Esophagus squamous epithelium (tissue), 5 donors: ENCODE measurements at places on chromosomes 4 and X.

DNA sequence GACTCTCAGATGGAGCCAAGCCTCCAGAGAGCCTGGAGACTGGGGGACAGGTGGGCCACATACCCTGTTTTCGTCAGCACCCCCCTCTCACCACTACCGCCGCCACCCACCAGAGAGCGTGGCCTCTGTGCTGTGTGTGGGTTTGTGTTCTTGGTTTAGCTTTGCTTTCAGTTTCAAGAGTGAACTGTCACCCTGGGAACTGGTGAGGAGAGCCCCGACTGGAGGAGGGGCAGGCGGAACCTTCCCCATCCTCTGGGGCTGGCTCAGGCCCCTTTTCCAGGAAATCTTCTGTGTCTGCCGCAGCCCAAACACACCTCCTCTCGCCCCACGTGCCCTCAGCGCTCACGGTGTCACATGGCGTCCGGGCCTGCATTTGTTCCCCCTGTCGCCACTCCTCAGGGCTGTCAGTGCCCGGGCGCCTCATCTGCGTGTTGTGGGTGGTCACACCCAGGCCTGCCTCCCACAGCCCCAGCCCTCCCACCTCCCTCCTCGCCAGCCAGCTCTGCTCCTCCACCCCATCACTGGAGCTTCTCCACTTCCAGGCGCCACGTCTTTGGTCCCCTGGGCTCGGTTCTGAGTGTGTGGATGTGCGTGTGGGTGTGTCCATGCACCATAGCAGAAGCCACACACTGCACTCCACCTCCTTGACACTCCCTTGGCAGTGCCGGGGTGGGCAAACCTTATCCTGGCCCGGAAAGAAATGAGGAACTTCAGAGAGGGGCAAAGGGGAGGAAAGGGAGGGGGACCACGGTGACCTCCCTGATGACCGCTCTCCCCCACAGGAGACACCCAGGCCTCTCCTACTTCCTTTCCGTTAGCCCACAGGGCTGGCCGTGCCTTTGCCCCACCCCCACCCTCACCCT, 27.8 kb downstream of the ELF4 start:
- DNase-seq: no peak

- DNase-seq: no peak
Observed at GRCh38 chr4:185142564-185142911, 528 bp upstream of the SLC25A4 start.

- no peak for DNase-seq
Observed at GRCh38 chrX:56029188-56029587, 203.0 kb upstream of the KLF8 start.

DNA sequence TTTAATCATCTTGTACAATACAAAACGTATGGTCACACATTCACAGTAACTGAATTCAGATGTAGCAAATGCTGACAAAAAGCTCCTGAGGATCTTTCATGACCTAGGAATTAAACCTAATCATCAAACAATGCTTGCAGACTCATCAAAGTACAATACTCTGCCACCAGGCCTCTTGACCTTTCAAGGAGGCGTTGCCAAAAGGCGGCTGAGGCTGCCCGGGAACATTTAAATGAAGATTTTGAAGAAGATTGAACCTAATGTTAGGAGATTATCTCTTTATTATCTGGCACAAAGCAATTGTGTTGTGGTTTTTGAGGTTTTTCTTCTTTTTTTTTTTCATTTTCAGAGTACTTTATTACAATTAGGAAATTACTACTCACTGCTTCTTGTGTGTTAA, 340.5 kb downstream of the GALNTL6 start:
- no peak for DNase-seq

DNA sequence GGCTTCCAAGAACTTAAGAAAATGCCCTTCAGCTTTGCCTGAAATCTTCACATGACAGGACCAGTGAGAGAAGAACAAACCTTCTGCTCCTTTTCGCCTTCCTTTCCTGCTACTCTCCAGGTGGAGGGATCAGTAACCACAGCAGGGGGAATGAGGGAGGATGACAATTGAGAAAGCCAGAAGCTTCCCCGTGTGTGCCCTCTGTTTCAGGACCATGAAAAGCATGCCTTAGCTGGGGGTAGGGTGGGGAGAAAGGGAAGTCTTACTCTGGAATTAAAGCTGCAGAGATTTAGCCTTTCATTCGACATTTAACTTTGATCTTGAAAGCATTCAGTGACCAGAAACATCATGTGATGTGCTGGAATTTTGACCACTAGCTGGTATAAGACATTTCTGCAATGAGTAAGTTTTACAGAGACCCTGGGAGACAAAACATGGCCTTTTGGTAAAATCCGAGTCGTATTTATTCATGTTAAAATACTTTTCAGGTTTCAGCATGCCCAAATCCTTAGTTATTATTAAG, 10.6 kb upstream of the PUDP start:
- no peak for DNase-seq

GRCh38 chr4:103786593-103786992, 66.8 kb upstream of the TACR3 start:
- no peak for DNase-seq

DNA sequence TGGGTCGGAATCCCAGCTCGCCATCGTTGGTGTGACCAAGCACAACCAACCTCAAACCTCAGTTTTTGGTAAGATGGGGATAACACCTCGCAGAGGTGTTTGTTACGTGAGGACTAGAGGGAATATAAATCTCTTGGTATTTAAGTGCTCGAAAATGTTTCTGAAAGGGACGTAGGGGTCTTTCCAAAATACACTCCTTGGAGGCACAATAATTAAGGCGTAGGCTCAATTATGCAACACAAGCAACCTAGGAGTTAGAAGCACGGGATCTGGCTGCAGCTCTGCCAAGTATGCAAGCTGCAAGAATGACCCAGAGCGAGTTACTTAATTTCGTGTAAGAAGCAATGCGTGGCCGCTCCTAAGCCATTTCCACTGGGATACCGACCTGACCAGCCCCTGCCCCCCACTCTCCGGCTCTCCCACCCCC, 552 bp downstream of the ADH5 start:
- no peak for DNase-seq

DNA sequence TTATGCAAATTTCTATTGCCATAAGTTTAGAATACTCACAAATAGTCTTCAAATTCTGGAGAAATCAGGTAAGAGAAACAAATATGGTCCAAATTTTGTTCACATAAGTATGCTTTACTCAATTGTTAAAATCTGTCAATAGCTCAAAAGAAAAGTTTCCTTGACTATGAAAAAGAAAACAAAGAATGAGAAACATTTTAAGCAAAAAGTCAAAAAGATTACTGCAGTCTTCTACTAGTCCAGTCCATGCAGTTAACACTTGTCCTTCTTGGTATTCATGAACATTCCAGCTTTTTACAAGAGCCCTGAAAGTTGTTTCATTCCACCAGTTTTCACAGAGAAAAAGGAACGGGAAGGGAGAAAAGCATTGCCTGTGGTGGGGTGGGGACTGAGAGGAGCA, 54.7 kb upstream of the ZXDA start:
- no peak for DNase-seq
